ENCODE measurements at places on chromosomes 3 and 15.

DNA sequence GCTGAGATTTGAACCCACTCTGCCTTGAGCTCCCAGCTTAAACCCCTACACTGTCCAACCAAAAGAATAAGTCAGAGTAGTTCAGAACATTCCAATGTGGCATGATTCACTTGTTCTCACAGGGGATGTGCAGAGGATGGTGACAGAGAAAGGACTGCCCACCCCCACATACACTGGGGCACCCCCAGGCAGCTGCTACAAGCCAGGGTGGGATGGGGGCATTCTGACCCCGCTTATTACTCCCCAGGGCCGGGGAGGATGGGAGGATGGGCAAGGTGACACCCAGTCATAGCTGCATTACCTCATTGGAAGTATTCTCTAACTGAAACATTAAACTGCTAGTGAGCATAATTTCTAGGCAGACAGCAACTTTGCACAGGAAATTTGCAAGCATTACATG lies 126.0 kb upstream of the PRR20G start:
- DNase-seq: no peak

GRCh38 chr3:174883881-174884675 lies 24.9 kb downstream of the NAALADL2 start:
- DNase-seq: no peak

GRCh38 chr15:37076543-37076942 lies 23.8 kb downstream of the MEIS2 start:
- DNase-seq: no peak

- DNase-seq: no peak
These were observed 9.1 kb downstream of the FBXL22 start for GRCh38 chr15:63606308-63606707.

DNA sequence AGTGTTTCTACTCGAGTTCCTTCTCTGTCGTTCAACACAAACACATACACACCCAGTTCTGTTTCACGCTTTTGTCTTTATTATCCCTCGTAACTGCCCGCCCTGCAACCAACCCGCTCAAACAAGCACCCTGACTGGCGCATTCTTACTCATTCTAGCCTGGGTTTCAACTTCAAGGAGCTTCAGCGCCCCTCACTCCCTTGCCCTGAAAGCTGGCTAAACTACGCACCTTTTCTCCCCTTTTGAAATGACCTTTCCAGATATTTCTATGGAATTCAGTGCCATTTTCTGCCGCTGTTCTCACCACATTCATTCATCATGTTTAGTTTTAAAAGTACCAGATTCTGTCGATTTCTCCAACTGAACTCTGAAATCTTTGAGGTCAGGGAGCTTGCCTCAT lies 653 bp upstream of the MFSD1 start:
- no peak for DNase-seq

DNA sequence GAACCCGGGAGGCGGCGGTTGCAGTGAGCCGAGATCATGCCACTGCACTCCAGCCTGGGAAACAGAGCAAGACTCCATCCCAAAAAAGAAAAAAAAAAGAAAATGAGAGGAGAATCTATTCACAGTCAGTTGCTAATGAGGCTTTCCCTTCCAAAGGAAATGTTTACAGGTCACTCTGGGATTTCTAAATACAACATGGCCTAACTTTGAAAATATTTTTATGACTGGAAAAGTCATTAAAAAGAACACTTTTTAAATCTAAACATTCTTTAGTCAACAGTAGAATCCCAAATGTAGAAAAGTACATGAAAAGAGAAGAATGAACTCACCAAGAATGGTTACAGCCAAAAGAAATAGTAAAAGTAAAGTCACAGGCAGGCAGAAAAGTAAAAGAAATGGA lies 78.6 kb downstream of the PLD1 start:
- no peak for DNase-seq

- DNase-seq: no peak
These were observed 4.5 kb downstream of the DNAJC13 start for GRCh38 chr3:132421832-132422231.

DNA sequence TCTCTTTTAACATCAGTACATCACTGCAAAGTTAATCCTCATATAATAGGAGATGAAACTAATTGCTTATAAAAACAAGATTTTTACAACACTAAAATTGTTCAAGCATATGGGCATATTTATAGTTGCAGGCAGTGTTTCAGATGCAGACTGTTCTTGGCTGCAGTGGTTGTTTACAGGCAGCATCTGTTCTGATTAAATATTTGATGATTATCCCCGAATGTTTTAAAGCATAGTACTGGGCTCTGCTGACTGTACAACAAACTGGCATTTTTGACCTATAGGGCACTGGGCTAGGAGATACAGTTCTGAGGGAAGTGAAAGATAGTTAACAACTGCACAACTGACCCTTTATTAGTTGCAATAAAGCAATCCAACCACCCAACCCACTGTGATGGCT lies 113.6 kb downstream of the UBE3A start:
- no peak for DNase-seq

- no peak for DNase-seq
These were observed 40.8 kb downstream of the KCNAB1 start for GRCh38 chr3:156161172-156161571.

- no peak for DNase-seq
These were observed 9.7 kb upstream of the CMTM7 start for GRCh38 chr3:32381922-32382321.

GRCh38 chr15:65337436-65338070 lies 33.1 kb downstream of the RNU5B-1 start:
- no peak for DNase-seq

DNA sequence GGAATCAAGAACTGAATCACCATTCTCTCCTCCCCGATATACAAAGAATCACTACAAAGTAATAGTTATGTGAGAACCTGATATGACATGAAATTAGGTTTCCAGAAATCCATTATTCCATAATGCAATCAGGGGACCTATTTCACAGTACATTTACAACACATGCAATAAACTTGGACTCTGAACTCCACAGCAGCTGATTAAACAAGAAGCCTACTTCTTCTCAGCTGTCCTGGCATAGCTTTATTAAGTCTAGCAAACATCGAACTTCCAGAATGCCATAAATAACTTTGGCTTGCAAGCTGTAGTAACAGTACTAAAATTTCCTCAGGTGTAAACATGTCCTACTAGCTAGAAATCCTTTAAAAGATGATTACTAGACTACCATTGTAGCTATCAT lies 17.8 kb downstream of the PDCD10 start:
- DNase-seq: no peak

GRCh38 chr15:70023064-70023768 lies 74.5 kb downstream of the TLE3 start:
- DNase-seq: peak; percentile 61

- DNase-seq: no peak
These were observed 80.0 kb downstream of the THSD4 start for GRCh38 chr15:71195242-71195641.

- DNase-seq: no peak
These were observed 134.5 kb upstream of the CCNL1 start for GRCh38 chr3:157294491-157294890.

DNA sequence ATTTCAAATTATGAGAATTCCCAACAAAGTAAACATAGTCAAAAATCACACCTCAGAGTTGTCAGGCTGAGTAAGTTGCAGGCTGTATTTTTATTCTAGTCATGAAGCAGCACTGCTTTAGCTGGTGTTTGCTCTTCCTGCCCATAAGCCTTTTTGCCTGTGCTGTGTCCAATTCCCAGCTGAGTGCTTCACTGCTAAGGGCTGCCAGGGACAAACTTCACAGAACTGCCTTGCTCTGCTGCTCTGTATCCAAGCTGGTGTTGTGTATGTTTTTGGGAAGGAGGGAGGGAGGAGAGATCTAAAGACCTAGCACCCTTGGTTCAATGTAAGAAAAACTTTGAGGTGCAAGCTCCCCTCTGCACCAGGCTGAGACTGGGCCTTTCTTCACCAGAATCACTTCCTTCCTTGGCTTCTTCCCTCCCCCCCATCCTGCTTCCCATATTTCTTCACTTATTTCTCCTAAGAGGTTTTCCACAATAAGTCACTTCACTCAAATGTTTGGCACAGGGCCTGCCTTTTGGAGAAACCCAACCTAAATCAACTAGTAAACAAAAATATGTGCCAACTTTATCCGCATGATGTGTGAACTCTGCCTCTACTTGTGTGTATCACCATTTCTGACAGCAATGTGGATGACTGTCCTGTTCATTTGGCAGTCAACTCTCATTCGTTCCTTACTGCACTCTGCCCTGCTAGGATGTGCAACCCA lies 156.1 kb downstream of the TBL1XR1 start:
- no peak for DNase-seq

DNA sequence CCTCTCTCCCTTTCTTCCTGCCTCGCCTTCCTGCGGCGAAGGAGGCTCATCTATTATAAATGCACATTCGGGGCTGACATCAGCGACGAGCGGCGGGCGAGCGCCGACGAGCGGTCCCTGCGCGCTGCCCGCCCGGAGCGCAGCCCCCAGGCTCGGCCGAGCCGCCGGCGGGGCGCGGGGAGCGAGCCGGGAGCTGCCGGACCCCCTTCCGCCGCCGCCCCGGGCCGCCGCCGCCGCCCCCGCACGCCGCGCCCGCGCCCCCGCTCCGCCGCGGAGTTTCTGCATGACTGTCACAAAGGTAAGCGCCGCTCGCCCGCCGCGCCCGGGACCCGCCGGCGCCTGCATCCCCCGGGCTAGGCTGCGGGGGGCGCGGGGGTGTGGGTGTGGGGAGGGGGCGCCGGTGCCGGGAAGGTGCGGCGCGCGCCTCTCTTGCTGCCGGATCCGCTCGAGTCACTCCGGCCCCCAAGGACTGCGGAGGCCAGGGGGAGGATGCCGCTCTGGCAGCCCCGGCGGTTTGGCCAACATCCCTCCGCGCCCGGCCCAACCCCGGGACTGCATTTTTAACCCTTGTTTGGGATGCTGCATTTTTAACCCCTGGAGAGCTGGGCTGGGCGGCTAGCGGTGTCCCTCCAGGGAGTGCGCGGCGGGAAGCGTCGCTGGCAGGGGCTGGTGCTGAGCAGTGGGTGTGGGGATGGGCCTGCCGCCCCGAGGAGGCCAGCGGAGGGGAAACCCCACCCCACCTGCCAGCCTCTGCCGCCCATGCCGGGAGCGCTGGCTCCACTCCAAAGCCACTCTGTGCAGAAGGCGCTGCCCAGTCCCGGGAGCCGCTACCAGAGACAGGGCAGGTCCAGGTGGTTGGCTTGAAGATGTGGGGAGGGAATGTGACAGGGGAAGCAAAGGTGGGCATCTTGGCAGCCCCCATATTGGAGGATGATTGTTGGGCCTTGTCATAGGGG lies at the start of gene CORO2B:
Gene CORO2B (plus strand): TSS at position 14 of the 956 bp plus-strand sequence. CDS start 270 bp downstream, at position 284.
- DNase-seq: no peak

DNA sequence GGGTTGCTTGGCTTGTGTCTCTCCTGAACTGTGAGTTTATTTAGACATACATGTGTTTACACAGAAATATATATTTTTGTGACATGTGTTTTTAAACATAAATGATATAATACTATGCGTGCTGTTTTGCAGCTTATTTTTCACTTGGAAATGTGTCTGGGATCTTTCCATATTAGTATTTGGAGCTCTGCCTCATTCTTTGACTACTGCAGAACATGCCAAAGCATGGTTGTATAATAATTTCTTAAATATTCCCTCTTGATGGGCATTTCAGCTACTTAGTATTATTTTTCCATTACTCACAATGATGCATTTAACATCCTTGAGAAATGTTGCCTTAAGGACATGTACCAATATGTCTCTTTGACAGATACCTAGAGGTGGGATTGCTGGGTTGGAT lies 19.5 kb downstream of the ANAPC13 start:
- DNase-seq: no peak

DNA sequence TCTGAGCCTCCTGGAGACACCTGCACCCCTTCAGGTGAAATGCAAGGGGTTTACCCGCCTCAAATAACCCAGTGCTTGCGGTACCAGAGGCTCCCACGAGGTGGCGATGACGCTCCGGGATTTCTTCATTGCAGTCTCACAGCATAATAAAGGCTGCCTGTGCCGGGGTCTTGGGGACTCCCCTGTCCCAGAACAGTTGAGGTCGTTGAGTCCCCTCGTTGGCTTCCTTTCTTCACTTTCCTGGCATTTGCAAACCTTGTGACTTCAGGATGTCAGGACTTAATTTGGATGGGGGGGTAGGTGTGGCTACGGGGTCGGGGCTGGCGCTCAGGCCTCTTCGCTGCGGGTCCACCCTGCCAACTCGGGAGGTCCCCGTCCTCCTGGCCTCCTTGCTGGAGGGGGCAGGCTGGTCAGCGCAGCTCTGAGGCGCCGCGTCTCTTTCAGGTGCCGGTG lies 1.3 kb downstream of the GNAT1 start:
- DNase-seq: peak; percentile 33

DNA sequence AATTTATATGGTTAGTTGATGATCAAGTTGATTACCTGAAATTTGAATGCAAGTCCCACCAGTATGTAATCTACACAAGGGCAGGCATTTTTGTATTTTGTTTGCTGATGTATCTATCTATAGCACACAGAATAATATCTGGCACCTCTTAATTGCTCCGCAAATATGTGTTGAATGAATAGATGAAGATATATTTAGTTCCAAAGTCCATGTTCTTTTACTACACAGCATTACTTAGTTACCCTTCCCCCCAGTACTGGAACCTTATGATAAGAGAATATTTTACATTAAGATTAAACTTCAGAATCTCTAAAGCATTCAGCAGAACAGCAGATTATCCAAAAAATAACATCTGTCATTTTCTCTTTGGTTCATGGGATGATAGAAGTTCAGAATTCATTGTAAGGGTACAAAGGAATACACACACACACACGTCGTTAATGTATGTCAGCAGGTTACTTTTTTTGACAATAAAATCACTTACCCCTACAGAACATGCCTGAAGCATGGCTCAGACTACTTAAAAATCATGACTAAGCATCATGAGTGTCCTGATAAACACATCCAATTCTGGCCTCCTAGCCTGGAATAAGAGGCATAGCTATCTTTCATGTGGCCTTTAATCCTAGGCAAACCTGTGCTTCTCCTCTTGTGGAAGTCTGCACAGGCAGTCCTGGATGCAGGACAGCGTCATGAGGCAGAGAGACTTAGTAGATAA lies 148.9 kb upstream of the TBC1D5 start:
- DNase-seq: no peak

DNA sequence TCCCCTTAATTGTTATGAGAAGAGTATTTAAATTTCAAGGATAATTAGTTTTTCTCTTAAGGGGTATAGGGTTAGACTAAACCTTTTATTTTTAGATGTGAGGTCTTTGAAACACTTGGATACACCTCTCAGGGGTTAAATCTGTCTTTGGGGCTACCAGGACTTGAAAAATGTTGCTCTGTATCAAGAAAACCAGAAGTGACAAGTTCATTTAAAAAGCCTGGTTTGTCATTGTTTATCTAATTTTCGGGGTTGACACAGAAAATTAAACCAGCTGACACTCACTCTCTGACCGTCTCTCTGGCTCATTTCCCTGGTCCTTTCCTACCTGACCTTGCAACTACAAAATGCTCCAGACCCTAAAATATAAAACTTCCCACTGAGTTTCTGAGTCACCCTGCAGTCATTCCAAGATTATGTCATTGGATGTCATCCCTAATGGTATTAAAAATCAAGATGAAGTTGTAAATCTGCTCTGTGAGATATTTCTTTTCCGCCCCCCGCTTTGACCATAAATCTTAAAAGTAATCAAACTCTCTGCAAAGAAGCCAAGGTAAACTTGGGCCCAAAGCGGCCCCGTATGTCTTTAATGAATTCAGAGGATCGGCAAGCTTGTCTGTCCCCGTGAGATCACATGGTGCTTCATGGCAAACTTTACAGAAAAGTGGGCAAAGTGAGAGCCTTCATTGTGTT lies 32.9 kb upstream of the SKOR1 start:
- no peak for DNase-seq

GRCh38 chr15:56871185-56871584 lies 47.3 kb upstream of the TCF12 start:
- peak; percentile 81 for DNase-seq
